DMS 273 treated with DMSO at 0.1 percent for 48 hours (cell line): ENCODE measurements at places on chromosomes 12 and 14.

GRCh38 chr14:102171173-102172020 is 31.7 kb downstream of the WDR20 start:
- DNase-seq, result no peak

DNA sequence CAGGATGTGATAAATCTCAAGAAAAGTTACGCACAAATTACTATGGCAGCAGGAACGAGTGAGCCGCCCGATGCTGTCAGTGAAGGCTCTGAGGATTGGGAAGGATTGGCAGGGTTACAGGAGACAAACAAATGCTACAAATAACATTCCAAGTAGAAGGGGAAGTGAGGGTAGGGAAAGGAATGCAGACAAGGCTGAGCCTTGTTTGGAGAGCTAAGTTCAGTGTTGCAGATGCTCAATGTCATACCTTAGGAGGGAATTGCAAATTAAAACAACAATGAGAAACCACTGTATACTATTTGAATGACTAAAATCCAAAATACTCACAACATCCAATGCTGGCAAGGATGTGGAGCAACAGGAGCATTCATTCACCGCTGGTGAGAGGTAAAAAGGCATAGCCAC is 1.3 kb downstream of the CLEC9A start:
- DNase-seq, result no peak

GRCh38 chr12:20757-21156 is 45.8 kb upstream of the IQSEC3 start:
- no peak for DNase-seq

- DNase-seq, result no peak
Measured at GRCh38 chr12:124698211-124698997, 131.0 kb upstream of the NCOR2 start.

GRCh38 chr12:28936221-28936620 is 212.9 kb upstream of the FAR2 start:
- DNase-seq, result no peak

- DNase-seq, result no peak
Measured at GRCh38 chr14:98858561-98858960, 413.4 kb downstream of the BCL11B start.
